ENCODE measurements at places on chromosomes 6 and 20.

GRCh38 chr6:69792292-69792691, 4.5 kb downstream of the LMBRD1 start:
- DNase-seq = no peak

- no peak for DNase-seq
Measured at GRCh38 chr6:6806844-6807518, 218.5 kb downstream of the LY86 start.

DNA sequence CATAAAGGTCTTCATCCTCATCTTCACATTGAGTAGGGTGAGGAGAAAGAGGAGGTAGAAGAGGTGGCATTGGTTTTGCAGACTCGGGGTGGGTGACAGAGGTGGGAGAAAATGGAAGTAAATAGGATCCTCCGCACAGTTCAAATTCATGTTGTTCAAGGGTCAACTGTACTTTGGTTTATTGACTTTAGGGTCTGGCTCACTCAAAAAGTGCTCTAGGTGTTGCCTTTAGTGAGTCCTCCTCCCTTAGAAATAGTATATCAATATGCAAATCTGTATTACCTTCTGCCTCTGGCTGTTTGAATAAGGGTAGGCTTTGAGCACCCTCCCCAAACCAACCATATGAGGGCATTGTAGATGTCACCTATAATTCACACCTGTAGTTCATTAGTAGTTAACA, 54.7 kb downstream of the KIF6 start:
- DNase-seq = no peak

- no peak for DNase-seq
Measured at GRCh38 chr6:87572883-87573282, 16.9 kb downstream of the RARS2 start.

GRCh38 chr20:6094063-6094462, 28.8 kb downstream of the FERMT1 start:
- DNase-seq = no peak

DNA sequence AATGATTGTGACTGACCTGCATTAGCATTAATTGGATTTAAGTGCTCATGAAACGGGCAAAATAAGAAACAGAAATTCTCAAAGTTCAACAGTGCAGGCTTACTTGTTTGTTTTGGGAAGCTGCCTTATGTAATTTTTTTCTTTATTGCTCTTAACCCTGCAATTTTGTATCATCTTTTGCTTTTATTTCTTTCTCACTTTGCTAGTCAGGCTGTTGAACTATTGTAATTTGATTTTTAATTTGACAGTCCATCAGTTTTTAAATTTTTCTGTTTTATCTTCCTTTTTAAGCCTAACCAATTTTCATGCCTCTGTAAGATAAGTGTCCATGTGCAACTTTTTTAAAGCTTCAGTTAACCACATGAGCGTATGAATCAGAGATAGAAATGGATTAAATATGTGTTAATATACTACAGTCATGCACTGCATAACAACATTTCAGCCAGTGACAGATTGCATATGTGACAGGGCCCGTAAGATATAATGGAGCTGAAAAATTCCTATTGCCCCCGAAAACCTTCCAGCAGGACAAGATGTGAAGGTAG, 44.6 kb downstream of the PEX7 start:
- no peak for DNase-seq

- DNase-seq = no peak
Measured at GRCh38 chr20:21376626-21377025, 20.7 kb downstream of the NKX2-4 start.
